ENCODE measurements at places on chromosomes 5 and 9. TPM values are rescaled to one million over a fixed set of nuclear protein-coding genes. Genes with fewer than 3 reads are reported as not detected.

Gene IL11RA
- total RNA-seq = 5.4 TPM

Gene TSLP
- total RNA-seq = not detected

Gene PCA3
- total RNA-seq = not detected

Gene ACSL6
- total RNA-seq = 0.15 TPM

Gene RNF208
- total RNA-seq = 1.8 TPM

Gene CD14
- total RNA-seq = 3.4 TPM

Gene SOHLH1
- total RNA-seq = not detected

Gene PCDHB10
- total RNA-seq = 0.06 TPM

Gene TSPAN17
- 64.8 TPM for total RNA-seq

Gene NUTM2G
- not detected for total RNA-seq

Gene ERMP1
- total RNA-seq = 15.5 TPM

Gene BARHL1
- not detected for total RNA-seq

Gene SPOCK1
- 24.2 TPM for total RNA-seq

Gene LVRN
- total RNA-seq = 0.02 TPM

Gene CSNK1A1
- 146 TPM for total RNA-seq

Gene MUSK
- total RNA-seq = not detected

Gene HSPB3
- 0.14 TPM for total RNA-seq

Gene ZNF883
- 1.1 TPM for total RNA-seq

Gene WDR31
- total RNA-seq = 1.6 TPM

Gene SLC34A1
- total RNA-seq = not detected

Gene PTPRD
- total RNA-seq = 0.59 TPM

Gene TAF1L
- total RNA-seq = not detected

Gene LCN15
- total RNA-seq = not detected

Gene C9orf153
- 0.25 TPM for total RNA-seq

Gene GALNT12
- total RNA-seq = 4.0 TPM

Gene GPR150
- 0.13 TPM for total RNA-seq

Gene ATP6V1G1
- total RNA-seq = 102 TPM

Gene SLC6A7
- 0.02 TPM for total RNA-seq

Gene INPP5E
- 17.7 TPM for total RNA-seq

Gene LHX6
- total RNA-seq = 3.7 TPM

Gene C1QTNF2
- total RNA-seq = 0.08 TPM

Gene CENPK
- total RNA-seq = 25.9 TPM

Gene GHR
- 0.06 TPM for total RNA-seq

Gene SYNPO
- 17.3 TPM for total RNA-seq

Gene PLCXD3
- 0.21 TPM for total RNA-seq

Gene SLCO6A1
- not detected for total RNA-seq

Gene ZNF618
- 12.5 TPM for total RNA-seq

Gene LOX
- 1.6 TPM for total RNA-seq

Gene SCGB3A2
- total RNA-seq = not detected

Gene PLAC8L1
- 0.38 TPM for total RNA-seq

Gene DDX4
- total RNA-seq = 0.05 TPM

Gene PCDHGA11
- total RNA-seq = not detected

Gene SPINK6
- 0.27 TPM for total RNA-seq
